ENCODE measurements at places on chromosomes 4 and X.

DNA sequence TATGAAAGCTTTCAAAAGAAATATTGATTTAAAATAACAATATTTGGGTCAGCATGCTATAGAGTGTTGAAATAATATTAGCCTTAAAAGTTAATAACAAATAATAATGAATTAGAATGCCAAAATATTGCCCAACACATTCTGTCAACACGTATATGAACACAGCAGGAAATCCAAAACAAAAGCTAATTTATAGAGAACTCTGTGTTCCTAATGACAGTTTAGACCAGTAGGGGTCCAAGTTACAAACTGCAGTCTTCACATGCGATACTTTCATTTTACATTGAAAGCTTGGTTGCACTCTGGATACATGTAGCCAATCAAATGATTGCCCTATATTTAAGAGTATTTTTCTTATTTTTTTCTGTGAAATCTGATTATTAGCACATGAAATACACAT lies 274.4 kb downstream of the DCTD start:
- no peak for DNase-seq

DNA sequence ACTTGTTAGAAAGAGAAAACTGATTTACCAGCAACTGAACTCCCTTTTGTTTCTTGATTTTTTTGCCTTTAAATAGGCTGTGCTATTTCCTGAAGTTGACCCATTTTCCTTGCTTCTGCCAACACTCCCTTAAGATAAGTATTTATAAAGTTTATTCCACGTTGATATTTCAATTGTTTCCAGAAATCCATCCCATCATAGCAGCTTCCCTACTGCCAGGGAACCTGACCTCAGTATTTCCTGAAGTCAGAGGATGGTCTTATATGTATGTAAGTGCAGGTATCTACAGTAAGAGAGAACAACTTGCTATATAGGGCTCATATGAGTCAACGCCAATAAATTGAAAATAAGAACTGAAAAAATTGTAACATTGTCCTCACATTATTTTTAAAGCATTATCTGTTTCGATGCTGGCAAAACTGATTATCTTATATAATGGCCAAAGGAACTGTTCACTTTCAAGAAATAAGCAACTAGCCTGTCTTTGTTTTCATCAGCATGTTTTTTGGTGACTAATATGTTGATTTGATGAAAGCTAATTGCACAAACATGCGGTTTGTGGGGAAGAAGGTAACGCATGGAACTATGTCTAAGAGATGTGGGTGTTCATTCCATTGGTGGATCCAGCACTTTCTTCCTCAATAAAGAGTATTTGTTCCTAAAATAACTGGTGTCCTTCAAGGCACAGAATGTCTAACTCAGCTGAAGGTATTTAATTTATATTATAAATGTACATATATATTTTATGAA lies 4.7 kb downstream of the LIMCH1 start:
- no peak for DNase-seq

- no peak for DNase-seq
Observed at GRCh38 chr4:169051761-169052593, 41.9 kb upstream of the CBR4 start.

DNA sequence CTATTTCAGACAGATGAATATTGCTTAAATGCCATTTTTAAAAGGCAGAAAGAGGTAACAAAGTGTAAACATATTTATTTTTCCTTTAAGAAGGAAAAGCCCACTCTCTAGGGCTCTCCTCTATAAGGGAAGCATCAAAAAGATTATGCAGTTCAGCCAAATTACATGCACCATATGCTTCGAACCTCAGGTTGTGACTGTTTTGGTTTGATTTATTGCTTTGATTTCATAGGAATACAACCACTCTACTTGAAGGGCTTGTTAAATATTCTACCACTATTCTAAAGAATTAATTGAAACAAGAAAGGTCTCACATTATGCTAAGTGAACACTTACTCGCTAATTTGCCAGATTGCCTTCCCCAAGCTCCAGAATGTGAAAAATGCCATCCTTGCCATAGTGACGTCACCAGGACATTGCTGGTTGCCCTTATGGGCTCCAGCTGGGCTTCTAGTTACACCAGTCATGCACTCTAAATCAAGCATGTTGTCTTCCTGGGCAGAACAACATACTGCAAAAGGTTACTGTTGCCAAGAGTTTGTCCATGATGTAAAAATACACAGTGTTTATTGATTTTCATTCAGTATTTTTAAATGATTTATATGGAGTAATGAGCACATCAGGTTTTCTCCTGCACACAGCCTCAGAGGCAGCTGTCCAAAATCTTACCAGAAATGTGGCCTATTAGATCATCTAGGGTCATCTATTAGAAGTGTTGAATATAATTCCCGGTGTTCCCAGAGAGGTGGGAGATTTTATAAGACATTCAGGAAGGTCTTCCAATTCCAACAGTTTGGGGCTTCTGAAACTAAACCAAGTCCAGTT lies 164.4 kb upstream of the RAPGEF2 start:
- no peak for DNase-seq

DNA sequence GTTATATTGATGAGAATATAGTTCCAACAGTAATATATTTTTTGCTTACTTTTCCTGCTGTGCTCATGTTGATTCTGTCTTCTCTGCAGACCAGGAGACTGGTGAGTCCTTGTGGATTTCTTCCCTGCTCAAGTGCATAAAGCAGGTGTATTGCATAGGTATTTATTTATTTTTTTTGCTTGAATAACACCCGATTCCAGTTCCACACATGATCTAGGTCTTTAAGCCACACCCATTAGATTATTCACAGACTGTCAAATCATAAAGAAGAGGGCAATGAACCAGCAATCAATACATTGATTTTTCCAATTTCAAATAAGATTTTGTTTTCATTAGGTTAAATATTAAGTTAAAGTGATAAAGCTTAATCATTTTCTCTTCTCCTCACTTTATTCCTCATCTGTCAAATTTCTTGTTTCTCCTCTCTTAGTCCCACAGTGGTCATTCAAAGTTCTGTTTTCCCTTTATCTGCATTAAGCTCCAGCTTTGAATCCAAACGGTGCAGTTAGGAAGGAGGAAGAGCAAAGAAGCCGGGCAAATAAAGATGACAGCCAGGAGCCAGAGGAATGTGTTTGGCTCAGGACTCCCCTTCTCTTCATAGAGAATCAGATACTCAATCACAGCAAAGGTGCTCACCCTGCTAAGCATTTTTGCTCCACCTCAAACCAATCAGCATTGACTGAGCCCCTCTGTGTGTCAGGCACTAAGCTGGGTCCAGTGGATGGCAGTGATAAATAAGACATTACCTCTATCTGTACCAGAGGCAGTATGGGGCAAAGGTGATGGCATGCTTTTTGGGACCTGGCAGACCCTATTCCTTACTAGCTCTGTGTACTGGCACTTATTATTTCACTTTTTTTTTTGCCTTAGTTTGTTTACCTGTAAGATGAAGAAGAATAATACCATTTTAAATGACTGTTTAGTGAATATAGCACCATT lies at the start of gene ADH1A:
ADH1A (minus strand) TSS at position 138 of the 939 bp plus-strand sequence; CDS start at position 67, 71 bp downstream.
- no peak for DNase-seq

- DNase-seq, result no peak
Observed at GRCh38 chr4:56914336-56914735, 6.6 kb downstream of the REST start.

- DNase-seq, result no peak
Observed at GRCh38 chr4:150090836-150091235, 12.6 kb downstream of the DCLK2 start.

DNA sequence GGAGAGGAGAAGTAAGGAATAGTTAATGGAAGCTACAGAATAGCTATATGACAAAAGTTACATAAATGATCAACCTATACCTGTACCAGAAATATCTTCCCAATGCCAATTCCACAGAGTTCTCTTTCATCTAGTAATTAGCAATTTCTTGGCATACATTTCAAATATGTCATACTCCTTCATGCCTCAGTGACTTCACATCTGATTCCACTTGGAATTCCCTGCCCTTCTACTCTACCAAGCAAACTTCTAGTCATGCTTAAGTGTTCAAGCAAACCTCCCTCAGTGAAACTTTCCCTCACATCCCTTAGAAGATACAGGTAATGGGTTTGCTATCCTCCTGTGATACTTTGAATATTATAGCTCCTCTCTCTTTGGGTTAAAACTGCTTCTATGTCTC lies 127.1 kb downstream of the KLHL13 start:
- no peak for DNase-seq

- no peak for DNase-seq
Observed at GRCh38 chrX:38474543-38474942, 86.8 kb upstream of the TSPAN7 start.

DNA sequence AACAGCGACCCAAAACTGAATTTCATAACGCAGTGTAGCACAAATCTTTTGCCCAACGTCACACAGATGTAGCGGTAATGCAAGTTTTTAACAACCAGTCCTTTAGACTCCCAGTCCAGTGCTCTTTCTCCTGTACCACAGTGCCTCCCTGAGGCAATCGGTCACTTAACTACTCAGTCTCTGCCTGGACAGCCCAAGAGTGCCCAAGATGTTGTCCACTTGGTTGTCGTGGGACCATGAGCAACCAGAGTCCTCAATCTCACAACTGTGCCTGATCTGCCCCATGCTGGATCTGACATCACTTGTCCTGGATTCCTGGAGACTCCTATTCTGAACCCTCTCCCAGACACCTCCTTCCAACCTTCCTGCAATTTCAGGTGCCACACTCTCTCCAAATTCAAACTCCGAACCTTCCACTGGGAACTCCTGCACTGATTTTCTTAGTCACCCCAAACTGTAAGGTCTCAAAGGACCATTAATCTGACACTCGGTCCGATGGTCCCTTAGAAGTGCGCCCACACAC lies 702 bp downstream of the MMGT1 start:
- no peak for DNase-seq

GRCh38 chr4:144674711-144675110 lies 28.8 kb downstream of the HHIP start:
- no peak for DNase-seq

DNA sequence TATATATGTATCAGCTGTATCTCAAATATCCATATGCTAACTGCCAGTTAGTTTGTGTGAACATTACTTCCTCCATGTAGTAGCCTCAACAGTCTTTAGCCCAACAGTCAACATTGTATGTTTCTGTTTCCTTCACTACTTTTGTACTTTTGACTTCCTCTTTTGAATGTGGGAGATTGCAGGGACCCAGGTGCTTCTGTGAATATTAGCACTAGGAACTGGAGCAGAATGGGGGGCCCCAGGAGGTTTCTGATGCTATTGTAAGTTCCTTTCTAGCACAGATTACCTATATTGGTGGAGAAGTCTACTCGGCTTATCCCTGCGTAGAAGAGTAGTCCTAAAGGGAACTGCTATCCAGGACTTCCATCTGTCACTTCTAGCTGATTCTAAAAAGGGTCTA lies 2.3 kb downstream of the PLAC8 start:
- DNase-seq, result peak; percentile 43

DNA sequence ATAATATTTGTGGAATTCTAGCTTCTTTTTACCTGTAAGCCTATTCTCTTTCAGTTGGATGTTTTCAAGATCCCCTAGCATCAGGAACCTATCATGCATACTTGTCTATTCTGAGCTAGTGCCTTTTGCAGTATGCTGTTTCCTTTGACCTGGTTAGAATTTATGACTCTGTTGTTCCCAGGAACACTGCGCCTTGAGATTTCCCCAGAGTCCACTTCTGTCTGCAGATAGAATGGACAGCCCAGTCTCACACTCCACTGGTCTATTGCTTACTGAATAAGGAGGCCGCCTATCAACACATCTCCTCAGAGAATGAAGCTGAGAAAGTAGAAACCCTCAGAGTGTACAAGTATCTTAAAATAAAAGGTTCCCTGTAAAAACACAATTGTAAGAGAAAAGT lies 465.1 kb upstream of the GALNTL6 start:
- DNase-seq, result no peak

DNA sequence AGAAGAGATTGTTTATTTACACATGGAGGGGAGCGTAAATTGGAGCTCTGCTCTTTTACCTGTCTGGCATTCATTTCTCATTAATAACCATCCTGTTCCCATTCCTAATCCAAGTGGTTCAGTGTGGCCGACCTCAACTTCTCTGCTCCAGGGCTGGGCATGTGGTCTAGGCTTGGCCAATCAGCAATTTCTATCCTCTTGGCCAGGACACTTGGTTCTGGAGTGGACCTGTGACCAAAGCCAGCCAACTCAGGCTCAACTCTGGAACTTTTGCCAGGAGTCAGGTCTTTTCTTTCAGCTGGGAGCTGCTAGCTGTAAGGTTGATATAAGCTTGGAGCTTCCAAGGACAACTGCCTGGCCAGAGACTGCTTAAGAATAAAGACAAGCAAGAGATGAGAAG lies 15.6 kb upstream of the RASL11B start:
- DNase-seq, result no peak

DNA sequence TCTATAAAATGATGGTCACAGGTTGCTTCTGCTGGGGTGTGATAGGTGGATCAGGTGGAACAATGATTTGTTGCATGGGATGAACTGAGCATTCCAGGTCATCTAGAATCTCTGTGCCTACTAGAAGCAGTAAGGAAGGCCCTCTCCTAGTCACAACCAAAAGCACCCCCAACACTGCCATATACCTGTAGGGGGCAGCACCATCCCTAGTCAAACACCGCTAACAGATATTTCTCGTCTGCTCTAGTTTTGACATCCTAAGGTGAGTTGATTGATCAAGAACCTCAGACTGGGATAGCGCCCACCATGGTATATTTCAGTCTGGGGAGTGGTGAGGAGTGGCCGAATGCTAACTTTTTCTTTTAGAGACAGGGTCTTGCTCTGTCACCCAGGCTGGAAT lies 160.2 kb downstream of the NHS start:
- peak; percentile 69 for DNase-seq

DNA sequence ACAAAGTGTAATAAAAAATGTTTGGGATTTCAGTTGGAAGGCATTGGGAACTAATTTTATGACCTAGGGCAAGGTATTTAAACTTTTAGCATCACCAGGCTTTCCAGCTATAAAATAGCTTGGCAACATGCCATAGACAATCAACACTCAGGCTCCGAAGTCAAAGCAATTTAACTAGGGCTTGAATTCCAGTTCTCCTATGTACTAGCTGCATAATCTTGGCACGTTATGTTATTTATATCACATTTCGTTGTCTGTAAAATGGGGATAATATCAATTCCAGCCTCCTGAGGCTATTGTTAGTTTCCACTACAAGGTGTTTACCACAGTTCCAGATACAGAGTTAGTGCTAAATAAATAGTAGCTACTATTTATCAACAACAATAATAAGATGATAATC lies 78.8 kb downstream of the DMD start:
- no peak for DNase-seq

DNA sequence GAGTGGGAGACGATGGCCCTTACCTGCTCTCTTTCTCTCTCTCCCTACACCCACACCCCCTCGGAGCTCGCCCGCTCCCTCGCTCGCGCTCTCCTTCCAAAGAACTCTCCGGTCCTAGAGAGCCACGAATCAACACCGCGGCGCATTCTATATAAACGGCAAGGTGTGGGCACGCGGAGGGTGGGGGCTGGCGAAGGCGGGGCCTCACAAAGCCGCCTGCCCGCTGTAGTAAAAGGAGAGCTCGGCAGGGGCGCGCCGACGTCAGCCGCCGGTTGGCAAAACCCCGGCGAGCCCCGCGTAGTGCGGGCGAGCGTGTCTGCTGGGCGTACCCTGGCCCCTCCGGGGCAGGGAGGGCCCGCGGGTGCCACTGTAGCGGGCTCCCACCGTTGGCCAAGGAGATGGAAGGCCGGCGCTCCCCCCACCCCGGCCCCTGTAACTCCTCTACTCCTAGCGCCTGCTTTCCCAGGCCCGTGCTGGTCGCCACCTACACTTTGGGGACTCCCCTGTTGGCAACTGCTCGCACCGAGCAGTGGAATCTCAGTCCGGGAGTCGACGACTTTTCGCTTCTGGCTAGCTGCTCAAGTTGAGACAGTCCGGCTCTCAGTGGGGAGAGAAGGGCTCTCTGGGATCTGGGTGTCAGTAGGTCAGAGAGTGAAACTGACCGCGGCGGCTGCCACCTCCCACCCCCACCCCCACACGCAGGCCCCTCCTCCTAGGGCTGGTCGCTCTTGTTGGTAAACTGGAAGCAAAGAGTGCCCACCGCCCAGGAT lies 325.5 kb upstream of the F9 start:
- DNase-seq, result no peak
